GM12878 (cell line): ENCODE measurements at places on chromosomes 3 and 15. TPM values are rescaled to one million over a fixed set of nuclear protein-coding genes. Genes with fewer than 3 reads are reported as not detected.

Gene MEX3B
- 0.07 and 0.20 TPM in 2 replicates for polyA plus RNA-seq

- no peak for DNase-seq
- peaks cover 19% of the 10 kb centered on the region; the same call in 1 of the 2 replicates for H3K4me1 ChIP-seq
- H3K27ac ChIP-seq = peak overlapping the region; percentile 91
- H3K36me3 ChIP-seq = no peaks in the 10 kb centered on the region
- H3K4me3 ChIP-seq = peak overlapping the region; percentile 56; the same call in 1 of the 2 replicates
- H3K27me3 ChIP-seq = no peaks in the 10 kb centered on the region
Observed at GRCh38 chr3:144127700-144128099, 156.1 kb downstream of the DIPK2A start.

- H3K36me3 ChIP-seq = no peaks in the 10 kb centered on the region
- no peaks in the 10 kb centered on the region for H3K27me3 ChIP-seq
- DNase-seq = no peak
Observed at GRCh38 chr3:152524198-152525140, 255.7 kb downstream of the MBNL1 start.

DNA sequence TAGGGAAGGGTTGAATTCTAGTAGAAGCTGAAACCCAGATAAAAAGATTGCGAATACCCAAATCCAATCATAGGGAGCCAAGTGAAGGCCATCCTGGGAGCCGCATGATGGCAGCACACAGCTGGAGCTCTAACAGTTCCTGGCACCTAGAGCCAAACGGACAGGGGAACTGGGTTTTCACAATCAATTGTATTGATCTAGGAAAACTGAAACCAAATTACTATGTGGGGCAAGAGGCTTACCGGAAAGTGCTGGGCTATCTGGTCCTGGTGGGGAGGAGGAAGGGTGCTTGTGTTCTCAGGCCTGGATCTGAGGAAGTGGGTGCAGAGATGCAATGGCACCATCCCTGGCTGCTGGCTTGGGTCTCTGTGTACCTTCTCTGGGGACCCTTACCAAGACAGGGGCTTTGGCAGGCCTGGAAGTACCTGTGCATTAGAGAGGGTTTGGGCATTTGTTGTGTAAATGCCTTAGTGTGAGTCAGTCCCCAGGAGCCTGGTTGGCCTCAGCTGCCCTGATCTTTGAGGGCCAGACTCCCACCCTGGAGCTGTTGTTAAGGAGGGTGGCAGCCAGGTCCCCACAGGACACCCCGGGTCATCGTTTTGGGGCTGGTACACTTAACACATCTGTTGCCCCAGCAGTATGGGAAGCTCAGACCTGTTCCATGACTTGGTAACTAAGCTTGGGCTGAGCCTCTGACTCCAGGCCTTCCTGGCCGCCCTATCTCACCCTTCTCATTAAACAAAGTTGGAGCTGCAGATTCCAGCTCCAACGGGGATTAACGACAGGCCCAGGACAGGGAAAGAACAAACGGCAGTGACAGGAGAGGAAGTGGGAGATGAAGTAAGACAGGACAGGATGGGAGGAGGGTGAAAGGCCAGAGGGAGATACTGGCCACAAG, 8.9 kb upstream of the FURIN start:
- H3K27ac ChIP-seq = no peak overlapping the region
- H3K27me3 ChIP-seq = no peaks in the 10 kb centered on the region
- peaks cover 26% of the 10 kb centered on the region for H3K4me1 ChIP-seq
- DNase-seq = no peak
- H3K4me3 ChIP-seq = no peak overlapping the region
